Hindlimb muscle (tissue), 1 donor: ENCODE measurements at places on chromosomes 3 and 15.
A peak's percentile ranks its signal among the peaks of the same experiment; 100 is the strongest.

DNA sequence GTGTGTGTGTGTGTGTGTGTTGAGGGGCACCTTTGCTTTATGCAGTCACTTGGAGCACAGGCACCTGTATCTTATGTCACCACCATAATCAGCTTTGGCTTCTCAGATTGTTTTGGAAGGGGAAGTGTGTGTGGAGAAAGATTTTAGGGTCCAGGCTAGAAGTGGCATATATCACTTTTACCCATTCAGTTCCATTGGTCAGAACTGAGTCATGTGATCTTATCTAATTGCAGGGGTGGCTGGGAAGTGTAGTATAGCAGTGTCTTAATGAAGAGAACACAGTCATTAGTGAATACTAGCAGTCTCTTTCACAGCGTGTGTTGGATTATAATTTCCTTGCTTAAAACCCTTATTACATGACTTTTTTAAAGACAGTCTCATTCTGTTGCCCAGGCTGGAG lies 20.6 kb downstream of the NCK1 start:
- DNase-seq: no peak

- DNase-seq: peak; percentile 36
These were observed 593 bp downstream of the TMOD2 start for GRCh38 chr15:51751697-51752683.

GRCh38 chr15:56659197-56659596 lies 74.1 kb downstream of the ZNF280D start:
- DNase-seq: no peak

DNA sequence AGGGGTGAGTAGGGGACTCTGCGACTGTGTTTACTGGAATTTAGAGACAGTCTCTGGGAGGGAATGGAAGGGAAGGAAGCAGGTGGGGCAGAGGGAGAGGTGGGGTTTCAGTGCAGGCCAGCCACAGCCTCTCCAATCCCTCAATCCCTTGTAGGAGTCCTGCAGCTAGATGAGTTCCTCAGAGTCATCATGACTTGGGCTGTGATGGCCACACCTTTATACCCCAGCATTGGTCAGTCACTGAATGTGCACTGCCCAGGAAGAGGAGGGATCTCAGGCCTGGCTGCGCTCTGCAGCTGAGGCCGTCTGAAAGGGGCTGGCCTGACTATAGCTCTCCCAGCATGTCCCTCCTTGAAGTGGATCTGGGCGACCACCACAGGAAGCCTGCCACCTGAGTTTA lies 67.3 kb upstream of the GLCE start:
- DNase-seq: peak; percentile 59

- peak; percentile 75 for DNase-seq
These were observed 170.2 kb upstream of the UMPS start for GRCh38 chr3:124559846-124560574.
